ENCODE measurements at places on chromosomes 2 and 18.

DNA sequence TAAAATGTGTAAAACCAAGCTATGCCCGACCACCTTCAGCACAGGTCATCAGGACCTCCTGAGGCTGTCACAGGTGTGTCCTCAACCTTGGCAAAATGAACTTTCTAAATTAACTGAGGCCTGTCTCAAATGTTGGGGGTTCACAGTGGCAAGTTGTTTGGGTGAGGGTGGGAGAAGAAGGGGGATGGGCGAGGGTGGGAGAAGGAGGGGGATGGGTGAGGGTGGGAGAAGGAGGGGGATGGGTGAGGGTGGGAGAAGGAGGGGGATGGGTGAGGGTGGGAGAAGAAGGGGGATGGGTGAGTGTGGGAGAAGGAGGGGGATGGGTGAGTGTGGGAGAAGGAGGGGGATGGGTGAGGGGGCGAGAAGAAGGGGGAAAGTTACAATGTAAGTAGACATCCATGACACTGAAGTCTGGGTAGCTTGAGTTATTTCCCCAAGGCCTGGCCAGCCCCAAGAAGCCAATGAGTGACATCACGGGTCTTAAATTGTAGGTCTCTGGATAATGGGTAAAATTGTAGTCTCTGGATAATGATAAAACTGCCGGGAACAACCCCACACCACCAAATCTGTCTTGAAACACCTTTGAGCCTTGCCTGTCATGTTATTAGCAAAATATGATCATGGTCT, 56.3 kb downstream of the TIMM21 start:
- no peak for DNase-seq

- no peak for DNase-seq
These were observed 28.3 kb downstream of the GATA6 start for GRCh38 chr18:22197668-22198067.

- DNase-seq, result peak; percentile 45
These were observed 88.8 kb downstream of the INHBB start for GRCh38 chr2:120434492-120435308.

DNA sequence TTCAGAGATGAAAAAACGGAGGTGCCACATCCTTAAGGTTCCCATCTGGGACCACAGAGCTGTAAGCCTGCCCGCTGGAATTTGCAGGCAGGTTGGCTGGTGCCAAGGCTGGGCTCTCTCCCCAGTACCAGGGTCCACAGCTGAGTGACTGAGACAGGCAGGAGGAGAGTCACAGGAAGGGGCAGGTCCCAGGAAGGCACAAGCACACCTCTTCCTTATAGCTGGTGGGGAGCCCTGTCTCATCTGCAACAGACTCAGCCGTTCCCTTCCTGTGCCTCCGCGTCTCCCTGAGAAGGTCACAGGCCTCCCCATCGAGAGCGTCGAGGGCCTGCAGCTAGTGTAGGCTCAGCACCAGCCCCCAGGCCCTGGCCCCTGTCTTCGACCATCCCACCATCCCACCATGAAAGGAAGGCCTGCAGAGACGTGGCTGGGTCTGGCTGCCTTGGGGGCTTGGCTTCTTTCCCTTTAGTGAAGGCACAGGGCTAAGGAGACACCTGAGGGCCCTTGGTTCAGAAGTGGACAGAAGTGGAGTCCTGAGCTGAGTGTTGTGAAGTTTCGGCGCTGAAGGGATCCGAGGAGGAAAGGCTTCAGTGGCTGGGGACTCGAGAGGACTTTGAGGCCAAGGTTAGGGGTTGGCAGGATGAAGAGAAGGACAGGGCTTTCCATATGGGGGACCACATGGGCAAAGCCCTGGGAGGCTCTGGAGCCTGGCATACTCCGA, 26.8 kb downstream of the GLI2 start:
- DNase-seq, result no peak

GRCh38 chr2:140801311-140801710, 1329.5 kb downstream of the LRP1B start:
- DNase-seq, result no peak

GRCh38 chr2:208373460-208374089, 33.0 kb upstream of the PTH2R start:
- peak; percentile 24 for DNase-seq

- no peak for DNase-seq
These were observed 25.9 kb upstream of the ATP9B start for GRCh38 chr18:79043288-79043687.

- no peak for DNase-seq
These were observed 785.5 kb upstream of the HS6ST1 start for GRCh38 chr2:129103936-129104878.

DNA sequence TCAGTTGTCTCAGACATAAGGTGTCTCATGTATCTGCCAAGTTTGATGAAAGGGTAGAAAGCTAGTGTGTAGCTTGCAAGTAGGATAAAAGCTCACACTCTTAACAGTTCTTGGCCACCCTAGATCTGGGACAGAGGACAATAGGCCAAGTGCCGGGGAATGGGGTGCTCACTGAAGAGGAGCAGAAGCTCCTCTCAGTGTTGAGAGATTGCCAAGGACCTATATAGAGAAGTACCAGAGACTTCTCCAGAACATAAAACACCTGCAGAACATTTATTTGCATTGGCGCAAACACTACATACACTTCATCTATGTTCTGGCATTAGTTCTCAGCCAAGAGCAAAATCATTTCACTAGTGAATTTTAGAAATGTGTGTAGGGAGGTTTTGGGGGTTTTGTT, 2.9 kb upstream of the GTF3C3 start:
- no peak for DNase-seq

GRCh38 chr18:23203891-23204432, 68.7 kb downstream of the CABLES1 start:
- no peak for DNase-seq

GRCh38 chr2:109216332-109216731, 87.3 kb downstream of the SH3RF3 start:
- no peak for DNase-seq

GRCh38 chr2:113034016-113034415, 18.7 kb downstream of the IL36B start:
- DNase-seq, result no peak

DNA sequence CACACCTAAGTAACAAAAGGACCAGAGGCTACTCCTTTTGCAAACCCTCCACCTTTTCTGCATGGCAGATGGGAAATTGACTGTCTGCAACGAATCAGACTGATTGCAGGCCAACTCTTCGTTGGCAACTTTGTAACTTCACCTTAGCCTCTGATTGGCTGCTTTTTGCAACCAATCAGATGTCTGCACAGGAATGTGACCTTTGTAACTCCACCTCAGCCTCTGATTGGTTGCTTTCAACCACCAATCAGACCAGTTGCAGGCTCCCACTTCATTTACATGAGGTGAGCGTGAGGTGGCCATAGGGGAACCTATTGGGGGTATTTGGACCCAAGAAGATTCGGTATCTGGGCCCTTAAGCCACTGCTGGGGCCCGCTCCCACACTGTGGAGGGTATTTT, 209.0 kb downstream of the EN1 start:
- no peak for DNase-seq

- no peak for DNase-seq
These were observed 2.8 kb upstream of the LBX2 start for GRCh38 chr2:74502147-74502719.

GRCh38 chr2:39511219-39511604, 74.1 kb upstream of the MAP4K3 start:
- DNase-seq, result no peak

DNA sequence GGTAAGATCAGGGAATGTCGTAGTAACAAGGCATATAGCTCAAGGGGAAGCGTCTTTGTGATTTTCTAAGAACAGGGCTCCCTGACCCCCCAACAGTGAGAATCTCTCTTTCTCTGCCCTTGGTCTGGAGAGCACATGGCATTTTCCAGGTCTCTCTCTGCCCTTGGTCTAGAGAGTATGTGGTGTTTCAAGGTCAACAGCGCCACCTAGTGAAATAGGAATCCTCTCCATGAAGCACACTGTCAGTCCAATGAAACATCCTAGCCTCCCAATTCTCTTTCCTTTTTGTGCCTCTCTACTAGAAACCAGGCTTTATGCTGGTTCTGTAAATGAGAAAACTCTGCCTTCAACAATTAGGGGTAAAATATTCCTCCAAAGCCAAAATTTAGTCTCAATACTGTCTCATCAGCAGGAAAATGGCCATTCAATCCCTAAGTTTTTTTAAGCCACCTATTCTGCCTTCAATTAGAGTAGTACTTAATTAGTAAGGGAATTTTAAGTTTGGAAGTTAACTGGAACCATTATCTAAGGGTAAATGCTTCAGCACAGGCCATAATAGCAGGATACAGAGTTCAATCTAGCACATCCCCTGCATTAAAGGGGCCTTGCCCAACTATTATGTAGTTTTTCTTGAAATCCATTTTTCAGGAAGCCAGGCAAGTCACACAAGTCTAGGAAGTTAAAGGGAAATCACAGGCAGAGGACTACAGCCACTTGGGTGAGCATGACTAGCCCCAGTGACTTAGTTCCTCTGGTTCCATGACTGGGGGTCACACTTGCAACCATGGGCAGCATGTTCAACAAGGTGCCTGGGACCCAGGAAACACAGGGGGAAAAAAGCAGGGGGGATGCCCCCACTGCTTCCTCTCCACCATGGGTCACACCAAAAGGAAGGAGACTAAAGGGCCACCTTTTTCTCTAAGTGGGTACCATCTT, 12.4 kb downstream of the DYM start:
- peak; percentile 75 for DNase-seq

DNA sequence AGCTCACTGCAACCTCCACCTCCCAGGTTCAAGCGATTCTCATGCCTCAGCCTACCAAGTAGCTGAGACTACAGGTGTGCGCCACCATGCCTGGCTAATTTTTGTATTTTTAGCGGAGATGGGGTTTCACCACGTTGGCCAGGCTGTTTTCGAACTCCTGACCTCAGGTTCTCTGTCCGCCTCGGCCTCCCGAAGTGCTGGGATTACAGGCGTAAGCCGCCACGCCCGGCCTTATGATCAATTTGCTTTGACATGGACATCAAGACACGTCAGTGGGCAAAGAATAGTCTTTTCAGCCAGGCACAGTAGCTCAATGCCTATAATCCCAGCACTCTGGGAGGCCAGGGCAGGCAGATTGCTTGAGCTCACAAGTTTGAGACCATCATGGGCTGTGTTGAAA, 48.0 kb upstream of the CABYR start:
- no peak for DNase-seq

GRCh38 chr2:85607268-85608215, 4.3 kb downstream of the C2orf68 start:
- DNase-seq, result no peak

- DNase-seq, result no peak
These were observed 883.7 kb downstream of the TSN start for GRCh38 chr2:122639176-122639575.

DNA sequence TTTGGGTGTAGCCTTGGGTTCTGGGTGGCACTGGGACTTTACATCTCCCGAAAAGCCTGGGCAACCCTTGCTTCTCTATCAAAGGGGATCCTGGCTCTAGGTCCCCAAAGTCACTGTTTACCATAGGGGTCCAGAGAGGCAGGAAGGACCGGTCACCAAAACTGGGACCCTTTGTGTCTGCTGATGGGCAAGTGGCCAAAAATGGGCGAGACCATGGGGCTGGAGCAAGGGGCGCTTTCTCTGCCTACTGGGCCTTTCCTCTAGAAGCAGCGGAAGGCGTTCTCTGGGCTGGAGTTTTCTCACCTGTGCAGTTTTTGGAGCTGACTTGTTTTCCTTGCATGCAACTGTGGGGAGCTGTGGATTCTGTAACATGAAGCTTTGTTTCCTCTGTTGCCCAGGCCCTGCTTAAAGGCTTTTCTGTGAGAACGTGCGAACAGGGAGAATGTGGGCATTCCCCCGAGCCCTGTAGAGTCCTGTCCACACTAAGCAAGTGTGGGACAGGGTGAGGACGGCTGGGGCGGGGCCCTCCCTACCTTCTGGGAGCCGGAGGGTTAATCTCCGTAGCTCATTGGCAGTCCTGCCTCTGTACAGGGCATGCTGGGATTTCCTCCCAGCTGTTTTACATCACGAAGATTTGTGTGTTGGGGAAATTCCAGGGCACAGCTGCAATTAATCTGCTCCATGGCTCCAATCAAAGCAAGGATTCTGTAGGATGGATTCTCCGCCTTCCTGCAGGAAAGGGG, 50.2 kb downstream of the TGOLN2 start:
- DNase-seq, result no peak

Data from CD8-positive, alpha-beta T cell (primary cell).